ENCODE measurements at places on chromosomes 4 and X.
A peak's percentile ranks its signal among the peaks of the same experiment; 100 is the strongest.

- no peak for DNase-seq
These were observed 408.0 kb upstream of the SPOCK3 start for GRCh38 chr4:167642250-167642649.

DNA sequence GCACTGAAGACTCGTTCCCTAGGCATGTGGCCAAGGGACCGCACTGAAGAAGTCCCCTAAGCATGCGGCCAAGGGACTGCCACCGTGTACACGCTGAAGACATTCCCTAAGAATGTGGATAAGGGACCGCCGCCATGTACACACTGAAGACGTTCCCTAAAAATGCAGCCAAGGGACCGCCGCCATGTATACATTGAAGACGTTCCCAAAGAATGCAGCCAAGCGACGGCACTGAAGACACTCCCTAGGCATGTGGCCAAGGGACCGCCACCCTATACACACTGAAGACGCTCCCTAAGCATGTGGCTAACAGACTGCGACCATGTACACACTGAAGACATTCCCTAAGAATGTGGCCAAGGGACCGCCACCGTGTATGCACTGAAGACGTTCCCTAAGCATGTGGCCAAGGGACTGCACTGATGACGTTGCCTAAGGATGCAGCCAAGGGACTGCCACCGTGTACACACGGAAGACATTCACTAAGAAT, 31.5 kb downstream of the DHRSX start:
- no peak for DNase-seq

GRCh38 chrX:147738265-147738664, 173.5 kb upstream of the FMR1 start:
- DNase-seq: no peak

GRCh38 chrX:55796496-55796895, 78.9 kb downstream of the RRAGB start:
- no peak for DNase-seq

- DNase-seq: no peak
These were observed 41.4 kb upstream of the PHF8 start for GRCh38 chrX:54085666-54086065.

GRCh38 chr4:164531336-164531735, 222.6 kb upstream of the SMIM31 start:
- no peak for DNase-seq

GRCh38 chr4:30117433-30117832, 602.7 kb upstream of the PCDH7 start:
- no peak for DNase-seq

DNA sequence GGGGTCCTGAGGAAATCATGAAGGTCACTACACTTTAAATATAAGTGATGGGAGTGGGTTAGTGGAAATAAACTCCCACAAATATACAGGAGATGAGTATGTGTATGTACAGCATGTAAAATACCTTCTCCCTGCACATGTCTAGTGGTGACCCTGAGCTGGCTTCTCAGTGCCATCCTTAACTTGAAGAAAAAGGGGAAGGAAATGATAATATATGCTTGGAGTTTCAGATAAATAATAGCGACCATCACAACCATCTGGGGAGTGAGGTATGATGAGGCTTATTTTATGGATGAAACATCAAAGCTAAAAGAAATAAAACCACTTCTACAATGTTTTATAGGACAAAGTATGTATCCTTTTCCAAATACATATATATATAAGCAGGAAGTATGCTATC, 41.0 kb upstream of the SORBS2 start:
- DNase-seq: no peak

- no peak for DNase-seq
These were observed 336.1 kb upstream of the PABPC4L start for GRCh38 chr4:134537701-134538100.

DNA sequence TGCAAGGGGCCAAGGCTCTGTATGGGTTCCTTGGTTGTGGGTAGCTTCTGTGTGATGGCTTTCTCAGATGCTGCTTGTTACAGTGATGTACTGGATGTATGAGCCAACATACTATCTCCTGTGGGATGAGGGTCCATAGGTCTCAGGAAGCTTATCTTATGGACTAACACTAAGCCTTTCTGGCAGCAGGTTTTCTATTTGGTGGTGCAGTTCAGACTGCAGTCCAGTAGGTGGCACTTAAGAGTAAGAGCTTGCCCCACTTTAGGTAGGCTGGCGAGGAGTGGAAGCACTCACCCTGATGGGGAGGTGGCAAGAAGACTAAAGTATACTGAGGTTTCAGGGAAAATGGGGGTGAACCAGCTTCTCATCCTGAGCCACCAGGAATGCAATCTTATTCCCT, 306.7 kb upstream of the MAOA start:
- peak; percentile 9 for DNase-seq

DNA sequence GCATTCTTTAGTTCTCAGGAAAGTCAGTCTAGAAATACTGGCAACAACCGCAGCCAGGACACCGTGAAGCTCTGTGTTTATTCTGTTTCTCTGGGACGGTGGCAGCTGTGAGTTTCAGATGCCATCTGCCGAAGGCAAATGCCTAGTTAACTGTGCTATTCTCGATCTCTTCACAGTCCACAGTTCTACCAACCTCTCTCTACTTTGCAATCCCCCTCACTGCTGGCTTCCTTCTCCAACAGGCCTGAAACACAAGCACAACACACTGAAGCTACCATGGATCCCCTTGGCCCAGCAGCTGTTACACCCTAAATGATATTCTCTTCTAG, 118.8 kb downstream of the ZNF827 start:
- DNase-seq: no peak

DNA sequence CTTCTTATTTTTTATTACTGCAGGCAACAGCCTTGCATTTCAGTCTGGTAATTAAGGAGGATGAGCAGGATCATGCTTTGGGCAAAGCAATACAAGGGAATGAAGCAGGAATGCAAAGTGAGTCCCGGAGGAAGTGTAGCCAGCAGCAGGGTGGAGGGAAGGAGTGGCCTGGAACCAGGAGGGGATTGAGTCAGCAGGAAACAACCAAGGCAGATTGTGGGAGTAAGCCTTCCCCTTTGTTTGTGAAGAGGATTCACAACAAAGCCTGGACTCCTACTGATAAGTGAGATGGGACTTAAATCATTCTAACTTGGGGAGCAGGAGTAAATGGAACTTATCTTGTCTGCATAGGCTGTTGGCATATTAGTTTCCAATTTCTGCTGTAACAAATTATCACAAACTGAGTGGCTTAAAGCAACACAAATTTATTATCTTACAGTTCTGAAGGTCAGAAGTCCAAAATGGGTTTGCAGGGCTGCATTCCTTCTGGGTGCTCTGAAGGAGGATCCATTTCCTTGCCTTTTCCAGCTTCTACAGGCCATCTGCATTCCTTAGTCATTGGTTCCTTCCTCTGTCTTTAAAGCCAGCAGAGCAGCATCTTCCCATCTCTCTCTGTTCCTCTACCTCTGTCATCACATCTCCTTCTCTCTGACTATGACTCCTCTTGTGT, 93.2 kb upstream of the AP1S2 start:
- peak; percentile 71 for DNase-seq

- no peak for DNase-seq
These were observed 122.7 kb upstream of the JADE1 start for GRCh38 chr4:128686810-128687209.
